ENCODE measurements at places on chromosomes 1 and 21.

- no peak for DNase-seq
Measured at GRCh38 chr1:105664495-105664894, 1392.0 kb upstream of the PRMT6 start.

DNA sequence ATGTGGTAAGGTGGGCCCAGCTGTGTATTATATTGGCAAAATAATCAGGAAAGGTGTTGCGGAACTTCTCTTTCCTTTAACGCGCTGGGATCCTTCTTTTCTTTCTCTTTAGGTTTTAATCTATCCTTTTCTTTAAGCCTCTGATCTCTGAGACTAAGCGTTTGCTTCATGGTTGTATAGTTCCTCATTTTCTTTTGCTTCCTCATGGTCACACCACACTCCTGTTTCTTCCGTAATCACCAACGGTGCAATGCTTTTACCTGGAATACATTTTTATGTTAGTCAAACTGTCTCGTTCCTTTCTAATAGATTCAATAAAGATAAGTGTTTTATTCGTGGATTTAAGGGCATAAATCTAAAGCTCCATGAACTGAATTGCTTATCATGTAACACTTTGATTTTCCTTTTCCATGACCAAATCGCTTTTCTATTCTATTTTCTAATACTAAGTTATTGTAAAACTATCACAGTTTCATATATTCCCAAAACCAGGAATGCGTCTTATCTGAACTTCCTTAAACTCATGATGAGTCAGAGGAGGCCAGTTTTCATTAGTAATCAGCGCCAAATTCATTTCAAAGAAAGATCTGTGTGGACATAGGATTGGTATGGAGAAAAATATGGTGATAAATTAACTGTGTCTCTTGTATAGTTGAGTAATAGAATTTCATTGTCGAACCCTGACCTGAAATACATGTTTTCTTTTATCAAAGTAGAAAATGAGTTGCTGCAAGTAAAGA lies 12.2 kb downstream of the SDCCAG8 start:
- no peak for DNase-seq

GRCh38 chr1:59195151-59195550 lies 101.7 kb upstream of the FGGY start:
- DNase-seq = no peak

GRCh38 chr1:205715628-205716027 lies 34.4 kb downstream of the NUCKS1 start:
- DNase-seq = no peak

GRCh38 chr1:178716111-178716510 lies 8.9 kb upstream of the RALGPS2 start:
- DNase-seq = no peak

- peak; percentile 9 for DNase-seq
Measured at GRCh38 chr1:99784809-99785255, 18.4 kb upstream of the FRRS1 start.

DNA sequence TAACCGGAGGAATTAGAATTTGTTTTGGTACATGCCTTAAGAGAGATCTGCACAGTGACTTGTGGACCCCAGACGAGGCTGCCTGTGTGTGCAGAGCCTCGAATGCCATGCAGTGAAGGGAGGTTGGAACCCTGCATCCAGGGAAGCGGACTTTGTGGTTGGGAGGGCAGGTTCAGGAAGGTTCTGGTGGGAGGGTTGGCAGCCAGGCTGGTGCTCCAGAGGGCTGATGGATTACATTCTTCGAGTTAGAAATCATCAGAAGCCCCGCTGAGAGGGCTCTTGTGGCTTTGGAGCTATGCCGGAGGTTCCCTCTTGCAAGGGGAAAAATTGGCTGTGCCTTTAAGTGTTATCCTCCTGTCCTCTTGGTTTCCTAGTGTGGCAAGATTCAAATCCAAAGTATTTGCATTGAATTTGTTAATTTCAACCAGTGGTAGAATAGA lies 21.1 kb downstream of the ROR1 start:
- no peak for DNase-seq

DNA sequence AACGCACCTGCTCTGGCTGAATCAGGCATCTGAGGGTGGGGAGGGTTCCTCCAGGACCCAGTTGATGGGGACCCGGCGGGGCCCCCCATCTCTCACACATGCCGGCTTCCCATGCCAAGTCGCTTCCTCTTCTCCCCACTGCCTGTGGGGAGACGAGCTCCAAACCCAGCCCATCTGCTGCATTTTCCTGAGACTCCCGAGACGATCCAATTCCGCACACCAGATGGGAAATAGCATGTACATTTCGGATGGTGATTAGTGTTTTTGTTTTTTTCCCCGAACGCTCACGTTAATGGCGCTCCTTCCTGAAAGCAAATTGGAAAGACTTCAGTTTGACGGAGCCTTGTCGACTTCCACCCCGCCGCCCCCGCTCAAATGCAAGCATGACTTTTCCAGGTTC lies 13.2 kb upstream of the GRIK3 start:
- no peak for DNase-seq

DNA sequence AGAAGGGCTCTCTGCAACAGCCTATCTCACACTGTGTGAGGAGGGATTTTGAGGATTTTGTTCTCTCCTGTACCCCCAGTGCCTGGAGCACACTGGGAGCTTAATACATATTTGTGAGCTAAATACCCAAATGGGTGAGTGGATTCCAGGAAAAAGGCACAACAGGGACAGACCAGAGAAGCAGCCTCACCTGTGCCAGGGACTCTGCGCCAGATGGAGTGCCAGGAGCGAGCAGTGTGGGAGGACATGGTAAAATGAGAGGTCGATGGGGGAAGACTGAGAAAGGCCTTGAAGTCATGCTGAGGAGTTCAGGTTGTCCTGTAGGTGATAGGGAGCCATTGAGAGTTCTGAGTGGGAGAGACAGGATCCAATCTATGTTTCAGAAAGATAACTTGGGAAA lies 11.0 kb upstream of the KCNA2 start:
- no peak for DNase-seq

DNA sequence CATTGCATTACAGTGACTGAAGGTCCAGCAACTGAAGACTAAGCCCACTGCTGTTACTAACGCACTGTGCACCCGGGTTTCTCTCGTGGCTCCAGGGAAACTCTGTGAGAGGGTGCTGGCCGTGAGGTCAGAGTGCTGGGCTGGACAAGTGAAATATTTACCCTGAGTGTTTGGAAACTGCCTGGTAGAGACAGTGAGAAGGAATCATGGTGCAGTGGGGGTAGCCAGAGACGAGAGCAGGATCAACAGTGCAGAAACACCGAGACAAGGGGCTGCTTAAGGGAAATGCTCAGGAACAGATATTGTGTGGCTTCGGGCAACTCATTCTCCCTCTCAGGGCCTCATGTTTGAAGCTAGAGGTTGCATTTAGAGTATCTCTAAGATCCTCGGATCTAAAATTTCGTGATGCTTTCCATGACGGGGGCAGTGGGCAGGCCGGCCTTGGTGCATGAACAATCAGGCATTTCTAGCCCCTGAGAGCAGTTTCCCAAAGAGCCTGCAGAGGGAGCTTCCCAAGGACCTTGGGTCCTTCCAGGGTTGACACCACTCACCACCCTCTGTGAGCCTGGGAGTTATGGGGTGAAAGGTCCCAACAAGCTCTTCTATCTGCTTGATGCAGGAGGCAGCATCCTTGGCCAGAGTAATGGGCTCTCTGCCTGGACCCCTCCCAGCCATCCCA lies 9.7 kb downstream of the CD2 start:
- no peak for DNase-seq

- DNase-seq = no peak
Measured at GRCh38 chr21:28445141-28445830, 547.4 kb downstream of the LTN1 start.

DNA sequence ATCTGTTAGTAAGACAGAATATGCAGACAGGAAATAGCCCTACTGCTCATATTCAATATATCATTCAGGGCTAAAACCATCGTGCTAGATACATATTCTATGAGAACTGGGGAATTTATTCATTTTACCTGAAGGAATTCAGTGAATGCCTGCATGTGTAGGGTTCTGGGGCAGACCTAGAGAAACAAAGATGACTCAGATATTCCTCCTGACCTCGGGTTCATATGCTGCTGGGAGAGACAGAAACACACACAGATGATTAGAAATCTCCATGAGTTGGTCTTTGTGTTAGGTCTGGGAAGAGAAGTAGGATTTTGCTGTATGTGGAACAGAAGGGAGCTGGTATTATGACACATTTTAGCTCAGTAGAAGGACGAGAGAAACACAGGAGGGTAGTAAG lies 176.5 kb upstream of the ST6GALNAC5 start:
- DNase-seq = no peak

DNA sequence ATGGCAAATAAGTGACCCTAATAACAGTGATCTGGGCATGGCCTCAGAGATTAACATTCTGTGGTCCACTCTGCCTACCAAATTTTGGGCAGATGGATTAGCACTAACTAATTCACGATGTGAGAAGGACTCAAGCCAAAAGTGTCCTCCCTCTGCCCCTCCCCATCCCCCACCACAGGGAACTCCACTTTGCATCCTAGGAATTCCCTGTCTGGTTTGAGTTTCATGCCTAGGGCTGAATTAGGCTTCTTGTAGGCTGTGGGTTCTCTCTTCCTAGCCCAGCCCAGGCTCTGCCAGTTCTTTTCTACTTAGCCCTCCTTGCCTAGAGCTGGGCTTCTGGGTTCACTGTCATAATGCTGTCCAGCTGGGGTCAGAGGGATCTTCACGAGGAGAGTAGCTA lies 64.1 kb downstream of the ATP2B4 start:
- no peak for DNase-seq

DNA sequence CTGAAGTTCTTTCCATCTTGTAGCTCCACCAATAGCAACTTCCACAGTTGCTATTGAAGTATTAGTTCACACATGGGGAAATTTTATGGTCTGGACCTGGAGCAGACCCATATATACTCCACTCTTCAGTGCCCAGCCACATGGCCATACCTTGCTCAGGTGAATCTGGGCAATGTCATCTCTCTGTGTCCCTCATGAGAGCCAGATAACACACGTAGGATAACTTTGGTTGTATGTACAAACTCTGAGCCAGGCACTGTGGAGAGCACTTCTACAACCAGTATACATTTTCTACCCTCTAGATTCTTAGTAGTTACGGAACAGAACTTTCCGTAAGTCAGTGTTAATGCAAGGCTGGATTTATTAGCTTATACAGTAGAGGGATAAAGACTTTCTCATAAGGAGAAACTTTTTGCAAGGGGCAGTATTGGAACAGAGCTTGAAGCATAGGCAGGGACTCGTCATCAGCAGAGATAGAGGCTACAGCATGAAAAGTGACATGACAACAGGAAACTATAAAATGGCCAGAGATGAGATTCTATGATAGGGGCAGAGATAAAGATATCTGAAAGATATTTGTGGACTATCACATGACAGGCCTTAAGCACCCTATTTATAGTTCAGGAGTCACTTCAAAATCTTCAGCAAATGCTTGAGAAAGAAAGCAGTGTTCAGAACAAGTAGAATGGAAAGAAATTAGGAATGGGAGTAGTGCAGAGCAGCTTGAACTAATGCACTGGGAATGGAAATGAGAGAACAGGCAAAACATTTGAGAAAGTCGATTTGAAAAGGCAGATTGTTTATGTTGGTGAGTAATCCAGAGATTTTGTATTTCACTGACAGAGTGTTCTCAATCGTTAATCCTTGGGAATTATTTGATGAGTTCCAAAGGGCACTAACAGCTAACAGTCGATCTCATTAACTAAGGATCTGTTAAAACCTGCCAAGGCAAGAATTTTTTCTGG lies 481.8 kb downstream of the USP25 start:
- DNase-seq = no peak

- no peak for DNase-seq
Measured at GRCh38 chr1:8448911-8449661, 131.2 kb downstream of the SLC45A1 start.

- DNase-seq = no peak
Measured at GRCh38 chr1:28135371-28136168, 40.9 kb downstream of the PTAFR start.

DNA sequence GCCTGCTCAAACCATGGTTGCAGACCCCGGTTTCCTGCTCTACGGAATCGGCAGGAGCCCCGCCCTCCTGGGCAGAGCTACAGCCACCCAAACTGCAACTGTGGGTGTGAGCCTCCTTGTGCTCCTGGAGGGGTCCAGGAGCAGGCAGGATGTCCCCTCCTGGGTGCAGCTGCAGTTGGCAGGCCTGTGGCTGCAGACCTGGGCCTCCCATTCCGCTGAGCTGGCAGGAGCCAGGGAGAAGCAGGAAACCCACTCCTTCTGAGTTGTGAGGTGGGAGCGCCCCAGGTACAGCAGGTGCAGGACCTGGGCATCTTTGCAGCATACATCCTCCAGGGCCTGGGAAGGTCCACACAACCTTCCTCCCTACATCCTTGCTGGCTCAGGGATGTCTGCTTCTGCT lies 578.7 kb upstream of the USP24 start:
- DNase-seq = no peak

DNA sequence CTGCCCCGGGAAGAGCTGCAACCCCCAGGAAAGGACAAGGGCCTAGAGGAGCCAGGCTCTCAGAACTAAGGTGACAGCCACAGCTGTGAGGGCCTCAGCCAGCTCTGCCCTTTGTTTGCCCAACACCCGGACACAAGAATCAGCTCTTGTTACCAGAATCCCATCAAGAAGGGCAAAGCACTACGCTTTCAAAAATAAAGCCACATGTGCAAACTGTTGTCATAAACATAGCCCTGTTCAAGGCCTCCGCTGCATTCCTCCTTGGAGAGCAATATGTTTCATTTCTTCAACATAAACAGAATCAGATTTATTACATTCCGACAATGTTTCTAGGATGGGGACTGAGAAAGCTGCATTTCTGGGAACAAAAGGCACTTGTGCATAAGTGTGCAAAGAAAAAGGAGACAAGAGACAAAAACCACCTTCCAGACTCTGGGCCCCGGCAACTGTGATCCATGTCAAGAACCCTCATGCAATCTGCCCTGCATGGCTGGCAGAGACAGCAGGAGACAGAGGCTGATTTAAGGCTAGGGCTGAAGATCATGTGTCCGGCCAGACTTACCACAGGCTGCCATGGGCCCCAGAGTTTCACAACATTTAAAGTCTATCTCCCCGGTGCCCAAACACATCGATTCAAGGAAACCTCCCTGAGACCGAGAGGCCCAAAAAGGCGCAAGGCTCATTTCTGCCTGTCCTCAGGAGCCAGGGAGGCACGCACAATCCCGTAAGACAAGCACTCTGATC lies 71.0 kb downstream of the SSBP3 start:
- DNase-seq = no peak

DNA sequence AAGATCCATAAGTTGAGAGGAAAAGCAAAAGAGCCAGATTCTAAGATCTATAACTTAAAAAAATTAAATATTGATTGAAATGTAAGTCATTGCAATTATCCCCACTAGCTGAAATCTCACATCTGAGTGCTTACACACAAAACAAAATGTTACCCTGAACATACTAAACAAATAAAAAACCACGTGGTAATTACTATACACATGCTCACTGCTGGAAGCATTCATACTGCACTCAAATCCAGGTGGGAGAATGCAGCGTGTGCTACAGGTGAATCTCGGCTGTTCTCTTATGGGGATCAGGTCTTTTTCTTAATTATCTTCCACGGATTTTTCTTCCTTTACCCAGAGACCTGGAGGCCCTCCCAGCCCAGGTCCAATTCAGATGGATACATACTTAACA lies 74.3 kb downstream of the SDC3 start:
- no peak for DNase-seq

GRCh38 chr1:47894410-47895278 lies 102.5 kb downstream of the TRABD2B start:
- no peak for DNase-seq

GRCh38 chr1:213976665-213977485 lies 10.9 kb upstream of the PROX1 start:
- no peak for DNase-seq

Data from CD4-positive, alpha-beta T cell treated with Interleukin-15 for 4 hours (primary cell).